ENCODE measurements at places on chromosomes 11 and 22.

DNA sequence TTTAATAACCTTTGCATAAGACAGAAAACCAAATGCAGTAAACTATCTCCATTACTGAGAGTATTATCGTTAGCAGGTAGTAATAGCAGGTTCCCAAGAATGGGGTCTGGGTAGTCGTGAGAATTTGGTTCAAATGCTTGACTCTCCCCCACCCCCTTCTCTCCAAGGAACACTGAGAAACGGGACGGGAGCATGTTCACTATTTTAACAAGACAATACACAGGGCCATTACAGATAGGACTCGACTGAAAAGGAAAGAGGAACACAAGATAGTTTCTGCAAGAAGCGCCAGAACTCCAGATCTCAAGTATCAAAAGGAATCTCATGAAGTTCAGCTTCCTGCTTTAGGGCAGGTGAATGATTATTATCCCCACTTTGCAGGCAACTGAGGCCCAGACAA lies 27.0 kb downstream of the KMT5B start:
- no peak for DNase-seq

DNA sequence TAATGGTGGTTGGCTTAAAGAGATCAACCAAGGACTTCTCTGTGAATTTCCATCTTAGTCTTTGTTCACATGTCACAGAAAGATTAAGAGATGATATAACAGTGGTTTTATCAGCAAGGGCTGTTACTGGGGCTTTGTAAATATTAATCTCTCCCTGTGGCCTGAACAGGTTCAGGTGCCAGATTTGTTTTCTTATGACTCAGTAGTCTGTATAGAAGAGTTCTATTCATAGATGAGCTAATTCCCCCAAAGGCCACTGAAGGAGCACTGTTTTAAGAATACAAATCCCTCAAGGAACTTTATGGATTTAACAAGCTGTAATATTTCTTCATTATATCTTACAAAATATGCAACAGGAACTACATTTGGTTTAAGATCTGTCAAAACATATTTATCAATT lies 50.4 kb downstream of the TCP11L1 start:
- no peak for DNase-seq

GRCh38 chr11:106996691-106997090 lies 21.6 kb downstream of the GUCY1A2 start:
- no peak for DNase-seq

DNA sequence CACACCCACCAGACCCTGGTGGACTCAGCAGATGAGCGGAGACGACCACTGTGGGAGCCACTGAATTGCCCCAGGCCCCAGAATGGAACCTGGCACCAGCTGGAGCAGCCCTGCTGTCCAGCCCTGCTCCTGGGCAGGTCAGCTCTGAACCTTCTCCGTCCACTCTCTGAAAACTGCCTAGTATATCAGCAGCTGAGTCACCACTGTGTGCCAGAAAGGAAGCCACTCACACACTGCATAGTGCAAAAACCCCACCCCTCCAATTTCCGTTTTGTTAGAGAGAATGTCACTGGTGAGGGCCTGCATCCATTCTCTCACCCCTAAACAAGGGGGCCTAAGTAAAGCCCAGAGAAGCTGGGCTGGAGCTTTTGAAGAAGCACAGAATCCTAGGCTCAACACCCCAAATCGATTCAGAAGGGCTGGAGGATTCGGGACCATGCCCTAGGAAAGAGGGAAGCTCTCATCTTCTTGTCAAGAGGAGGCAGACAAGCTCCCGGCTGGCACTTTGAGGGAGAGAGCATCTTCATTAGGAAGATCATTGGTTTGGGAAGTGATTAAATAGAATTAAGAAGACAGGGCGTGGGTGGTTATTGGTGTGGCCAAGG lies 44.5 kb downstream of the GALNT18 start:
- no peak for DNase-seq

DNA sequence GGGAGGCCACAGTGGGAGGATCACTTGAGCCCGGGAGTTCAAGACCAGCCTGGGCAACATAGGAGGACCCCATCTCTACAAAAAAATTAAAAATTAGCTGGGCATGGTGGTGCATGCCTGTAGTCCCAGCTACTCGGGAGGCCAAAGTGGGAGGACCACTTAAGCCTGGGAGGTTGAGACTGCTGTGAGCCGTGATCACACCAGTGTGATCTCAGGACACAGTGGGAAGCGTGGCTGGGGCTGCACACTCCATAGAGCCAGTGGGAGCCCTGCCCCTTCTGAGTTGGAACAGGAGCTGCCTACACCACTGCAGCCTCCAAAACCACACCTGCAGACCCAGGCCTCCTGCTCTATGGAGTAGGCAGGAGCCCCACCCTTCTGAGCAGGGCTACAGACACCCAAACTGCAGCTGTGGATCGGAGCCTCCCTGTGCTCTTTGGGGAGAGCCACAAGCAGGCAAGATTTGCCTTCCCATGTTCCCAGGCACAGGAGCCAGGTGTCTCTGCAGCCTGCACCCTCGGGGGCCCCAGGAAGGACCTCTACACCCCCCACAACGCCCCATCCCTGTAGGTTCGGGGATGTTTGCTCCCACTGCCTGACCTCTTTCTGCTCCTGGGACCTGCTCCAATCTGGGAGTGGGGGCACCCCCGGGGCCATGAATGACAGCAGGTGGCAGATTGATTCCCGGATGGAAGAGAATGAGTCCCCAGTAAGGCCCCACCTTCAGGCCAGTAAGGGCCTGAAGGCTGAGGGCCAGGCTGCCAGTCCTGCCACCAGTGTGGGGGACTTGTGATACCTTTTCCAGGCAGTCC lies 245.4 kb downstream of the BUD13 start:
- DNase-seq, result no peak

- no peak for DNase-seq
These were observed 42.9 kb upstream of the AKIP1 start for GRCh38 chr11:8867931-8868631.

- peak; percentile 9 for DNase-seq
These were observed 153.9 kb upstream of the ZC3H12C start for GRCh38 chr11:109939166-109939810.

GRCh38 chr11:64385945-64386704 lies 27.2 kb downstream of the RPS6KA4 start:
- no peak for DNase-seq

- no peak for DNase-seq
These were observed 6.3 kb upstream of the MCHR1 start for GRCh38 chr22:40673017-40673416.

- DNase-seq, result no peak
These were observed 9.6 kb downstream of the POU2F3 start for GRCh38 chr11:120249279-120250262.

- DNase-seq, result no peak
These were observed 14.1 kb downstream of the DCPS start for GRCh38 chr11:126317756-126318573.

DNA sequence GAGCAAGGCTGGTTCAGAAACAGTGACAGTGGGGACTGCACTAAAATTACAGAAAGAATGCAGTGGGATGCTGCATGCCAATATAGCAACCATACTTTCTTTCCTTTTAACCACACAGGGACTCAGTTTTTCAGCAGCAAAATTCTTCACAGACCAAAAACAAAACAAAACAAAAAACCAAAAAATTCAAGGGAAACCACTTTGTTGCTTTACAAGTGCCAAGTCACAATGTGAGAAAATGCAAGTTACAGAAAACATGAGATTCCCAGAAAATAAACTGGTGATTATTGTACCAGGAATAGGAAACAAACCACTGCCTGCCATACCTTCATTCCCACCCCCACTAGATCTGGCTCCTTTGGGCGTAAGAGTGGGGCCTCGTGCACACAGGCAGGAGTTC lies 52.6 kb downstream of the TENM4 start:
- DNase-seq, result no peak

- no peak for DNase-seq
These were observed 1.8 kb downstream of the CEND1 start for GRCh38 chr11:788009-788640.

GRCh38 chr11:46247090-46247489 lies 30.4 kb upstream of the CREB3L1 start:
- no peak for DNase-seq

DNA sequence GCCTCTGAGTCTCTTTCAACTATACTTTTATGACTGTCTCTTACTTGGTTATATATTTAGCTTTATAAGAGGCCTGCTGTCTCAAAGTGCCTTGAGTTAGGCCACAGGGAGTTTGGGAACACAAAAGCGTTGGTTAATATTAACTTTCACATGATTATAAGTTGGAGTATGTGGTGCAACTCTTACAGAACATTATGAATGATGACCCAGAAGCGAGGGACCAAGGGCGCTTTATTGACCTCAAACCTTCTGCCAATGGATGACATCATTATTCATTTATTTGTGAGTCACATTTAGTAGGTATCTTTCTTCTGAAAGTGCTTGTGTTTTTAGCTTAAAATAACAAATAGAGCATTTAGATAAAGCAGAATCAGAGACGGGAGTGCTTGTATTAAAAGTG lies 298.0 kb upstream of the ZC3H12C start:
- no peak for DNase-seq

- DNase-seq, result no peak
These were observed 14.5 kb upstream of the DGKZ start for GRCh38 chr11:46332568-46333393.

GRCh38 chr11:108278546-108278945 lies 55.7 kb downstream of the ATM start:
- DNase-seq, result no peak

DNA sequence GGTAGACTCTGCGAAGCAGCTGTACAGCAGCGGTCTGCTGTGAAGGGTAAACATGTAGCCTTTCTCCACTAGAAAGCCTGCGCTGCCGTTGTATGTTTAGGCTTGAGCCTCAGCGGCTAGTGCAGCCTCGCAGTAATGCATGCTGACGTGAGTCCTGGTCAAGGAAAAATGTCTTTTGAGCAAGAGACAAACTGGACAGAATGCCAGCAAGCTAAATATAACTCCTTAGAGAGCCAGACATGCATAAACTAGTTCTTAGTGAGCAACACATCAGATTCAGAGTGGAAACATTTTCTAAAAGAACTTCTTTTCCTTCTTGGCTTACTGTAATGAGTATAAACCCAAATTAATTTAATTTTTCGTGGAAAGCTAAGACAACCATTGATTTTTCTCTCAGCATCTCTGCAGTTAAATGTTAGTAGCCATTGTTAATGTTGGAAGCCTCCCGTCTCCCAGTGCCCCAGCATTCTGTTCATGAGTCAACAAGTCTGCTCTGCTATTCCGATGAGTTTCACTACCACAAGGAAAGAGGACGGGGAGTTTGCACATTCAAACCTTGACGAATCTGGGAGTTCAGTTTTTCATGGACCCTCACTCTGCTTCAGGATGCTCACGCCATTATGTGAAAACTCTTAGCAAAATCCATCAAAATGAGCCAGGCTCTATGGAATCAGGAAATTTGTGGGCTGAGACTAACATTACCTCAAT lies 51.4 kb downstream of the JAM3 start:
- no peak for DNase-seq

- DNase-seq, result no peak
These were observed 281.8 kb downstream of the NTM start for GRCh38 chr11:131652231-131652630.

GRCh38 chr11:44840521-44841251 lies 110.0 kb downstream of the TP53I11 start:
- no peak for DNase-seq

- no peak for DNase-seq
These were observed 12.1 kb downstream of the GNB1L start for GRCh38 chr22:19842393-19843106.

DNA sequence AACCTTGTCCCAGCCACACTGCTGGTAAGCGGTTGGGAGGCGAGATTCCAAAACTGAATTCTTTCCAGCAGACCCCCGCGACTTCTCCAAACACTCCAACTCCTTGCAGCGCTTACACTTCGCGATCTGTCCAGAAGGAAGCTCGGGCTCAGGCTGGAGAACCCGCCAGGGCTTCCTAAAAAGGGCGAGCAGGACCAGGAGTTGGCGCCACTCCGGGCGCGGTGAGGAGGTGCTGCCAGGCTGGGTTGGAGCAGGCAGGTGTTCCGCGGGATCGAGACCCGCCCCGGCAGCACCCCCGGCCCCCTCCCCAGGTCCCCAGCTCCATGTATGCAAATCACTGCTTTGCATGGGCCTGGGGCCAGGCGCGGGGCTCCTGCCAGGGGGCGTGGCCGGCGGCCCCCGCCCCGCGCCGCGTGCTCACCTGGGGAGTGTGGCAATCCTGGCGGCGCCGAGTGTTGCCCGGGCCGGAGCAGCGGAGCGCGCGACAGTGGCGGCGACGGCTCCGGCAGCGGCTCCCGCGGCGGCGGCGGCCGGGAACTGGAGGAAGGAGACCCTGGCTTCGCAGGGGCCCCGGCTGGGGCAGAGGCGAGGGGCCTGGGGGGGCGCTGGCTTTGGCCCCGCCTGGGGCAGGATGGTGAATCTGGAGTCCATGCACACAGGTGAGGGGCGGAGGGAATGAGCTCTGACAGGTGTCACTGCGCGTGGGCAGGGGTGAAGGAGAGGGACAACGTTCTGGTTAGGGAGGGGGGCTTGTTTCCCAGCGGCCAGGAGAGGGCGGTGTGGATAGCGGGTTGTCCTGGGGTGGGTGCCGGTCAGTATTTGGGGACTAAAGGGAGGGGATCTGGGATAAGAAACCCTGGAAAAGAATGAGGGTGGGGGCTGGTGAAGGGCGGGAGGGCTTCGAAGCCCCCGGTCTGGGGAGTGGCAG lies at the start of gene POU2F3:
TSS of gene POU2F3 (plus strand) at position 428 of the 928 bp plus-strand sequence. CDS start at position 632, 204 bp downstream.
- no peak for DNase-seq

DNA sequence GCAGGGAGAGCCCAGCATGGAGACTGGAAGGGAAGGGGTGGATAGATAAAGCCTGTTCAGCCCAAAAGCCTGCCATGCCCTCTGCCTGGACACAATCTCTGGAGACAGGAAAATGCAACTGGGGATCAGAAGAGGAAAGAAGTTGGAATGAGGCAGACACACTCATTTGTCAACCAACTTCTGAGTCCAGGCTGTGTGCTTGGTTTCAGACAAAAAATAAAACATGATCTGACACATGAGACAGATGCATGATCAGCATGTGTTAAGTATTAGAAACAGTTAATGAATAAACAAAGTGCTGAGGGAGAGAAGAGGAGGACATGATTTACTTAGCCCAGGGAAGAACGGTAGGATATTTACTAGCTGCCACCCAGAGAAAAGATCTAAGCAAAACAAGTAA lies 839 bp downstream of the LRRN4CL start:
- DNase-seq, result no peak

DNA sequence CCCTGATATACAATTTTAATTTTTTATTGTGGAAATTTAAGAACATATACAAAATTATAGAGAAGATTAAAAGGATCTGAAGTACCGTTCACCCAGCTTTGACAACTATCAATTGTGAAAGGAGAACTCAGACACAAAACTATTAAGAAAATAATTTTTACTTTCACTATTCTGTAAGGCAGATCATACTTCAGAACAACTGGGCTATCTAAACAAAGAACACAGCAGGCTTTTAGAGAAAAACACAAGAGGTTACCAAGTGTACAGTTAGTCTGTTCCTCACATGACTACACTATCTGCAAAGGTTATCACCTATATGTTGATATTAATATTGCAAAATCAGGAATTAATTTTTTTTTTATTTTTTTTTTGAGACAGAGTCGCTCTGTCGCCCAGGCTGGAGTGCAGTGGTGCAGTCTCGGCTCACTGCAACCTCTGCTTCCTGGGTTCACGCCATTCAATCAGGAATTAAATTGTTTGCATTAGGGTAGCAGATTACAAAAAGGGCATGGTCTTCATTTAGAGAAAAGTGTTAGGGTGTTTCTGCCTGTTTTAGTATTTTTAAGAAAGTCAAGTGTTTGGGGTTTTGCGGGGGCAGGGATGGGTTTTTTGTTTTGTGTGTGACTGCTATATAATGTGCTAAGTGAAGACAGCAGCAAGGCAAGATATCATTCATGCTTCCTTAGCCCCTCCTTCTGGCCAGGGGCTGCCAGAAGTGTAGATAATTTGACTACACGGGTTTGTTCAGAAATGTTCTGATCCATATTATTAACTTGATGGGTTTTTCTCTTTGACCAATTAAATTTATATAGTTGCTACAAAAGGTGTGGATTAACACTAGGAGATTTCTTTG lies 27.6 kb upstream of the SIK2 start:
- no peak for DNase-seq
